NCI-H510A treated with DMSO at 0.1 percent for 48 hours (cell line): ENCODE measurements at places on chromosomes 3 and 15.
A peak's percentile ranks its signal among the peaks of the same experiment; 100 is the strongest.

GRCh38 chr3:195873971-195874370 lies 34.4 kb downstream of the TNK2 start:
- DNase-seq = no peak

DNA sequence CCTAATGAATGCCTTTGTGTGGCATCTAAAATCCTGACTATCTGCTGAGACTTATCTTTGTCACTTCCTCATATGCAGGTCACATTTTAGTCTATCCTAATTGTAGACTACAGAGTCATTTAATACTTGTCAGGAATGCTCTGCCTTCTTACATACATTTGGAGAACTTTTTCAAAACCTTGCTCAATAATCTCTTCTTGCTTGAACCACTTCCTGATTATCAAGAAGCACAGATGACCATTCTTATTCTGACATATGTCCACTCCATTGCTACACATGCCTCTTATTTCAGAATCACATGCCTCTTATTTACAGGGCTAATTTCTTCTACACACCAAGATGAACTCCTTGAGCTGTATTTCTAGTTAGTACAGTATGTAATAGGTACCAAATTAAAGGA lies 400.3 kb downstream of the TBC1D5 start:
- DNase-seq = no peak

DNA sequence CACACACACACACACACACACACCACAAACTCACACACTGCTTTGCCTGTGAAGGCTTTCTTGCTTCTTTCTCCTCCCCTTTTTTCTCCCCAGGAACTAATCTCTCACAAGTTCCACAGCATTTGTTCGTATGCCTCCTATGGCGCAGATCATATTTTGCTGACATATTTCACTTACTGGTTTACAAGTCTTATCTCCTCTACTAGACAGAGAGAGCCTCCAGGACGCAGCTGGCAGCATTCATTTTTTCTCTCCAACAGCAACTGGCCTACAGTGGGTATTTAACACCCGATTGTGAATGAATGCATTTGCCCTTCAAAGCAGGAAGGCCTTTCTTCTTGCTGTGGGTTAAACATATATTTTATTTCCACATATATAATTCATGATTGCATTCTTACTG lies 47.0 kb upstream of the DLG1 start:
- no peak for DNase-seq

DNA sequence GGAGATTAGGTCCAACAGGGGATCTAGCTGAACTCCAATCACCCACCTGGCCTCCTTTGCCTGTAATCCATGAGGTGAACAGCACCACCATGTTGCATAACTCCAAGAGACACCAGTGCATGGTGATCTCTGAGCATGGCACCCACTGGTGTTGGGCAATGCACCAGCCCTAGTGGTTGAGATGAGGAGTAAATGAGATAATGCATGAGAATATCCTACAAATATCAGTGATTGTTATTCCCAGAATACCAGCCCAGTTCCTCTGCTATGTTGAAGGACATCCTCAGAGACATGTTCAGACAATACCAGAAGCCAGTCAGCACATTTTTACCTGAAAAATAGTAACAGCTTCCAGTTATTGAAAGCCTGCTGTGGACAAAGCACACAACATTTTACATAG lies 14.7 kb downstream of the GALNT15 start:
- no peak for DNase-seq

DNA sequence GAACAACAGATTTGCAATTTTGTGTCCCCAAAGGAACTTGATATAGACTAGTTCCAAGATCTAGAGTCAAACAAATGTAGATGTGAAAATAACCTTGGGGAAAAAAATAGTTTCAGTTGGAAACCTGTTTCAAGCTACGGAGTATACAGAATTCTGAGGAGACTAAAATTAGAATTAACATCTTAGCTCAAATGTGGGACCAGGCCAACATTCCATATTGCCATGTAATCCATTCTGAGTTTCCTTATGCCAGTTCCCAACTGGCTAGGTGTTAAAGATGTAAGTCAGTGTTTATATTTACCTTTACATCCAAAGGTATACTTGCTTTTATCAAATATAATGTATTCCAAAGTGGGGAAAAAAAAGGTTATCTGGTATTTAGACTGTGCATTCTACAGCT lies 76.3 kb downstream of the UBE3A start:
- DNase-seq = no peak

DNA sequence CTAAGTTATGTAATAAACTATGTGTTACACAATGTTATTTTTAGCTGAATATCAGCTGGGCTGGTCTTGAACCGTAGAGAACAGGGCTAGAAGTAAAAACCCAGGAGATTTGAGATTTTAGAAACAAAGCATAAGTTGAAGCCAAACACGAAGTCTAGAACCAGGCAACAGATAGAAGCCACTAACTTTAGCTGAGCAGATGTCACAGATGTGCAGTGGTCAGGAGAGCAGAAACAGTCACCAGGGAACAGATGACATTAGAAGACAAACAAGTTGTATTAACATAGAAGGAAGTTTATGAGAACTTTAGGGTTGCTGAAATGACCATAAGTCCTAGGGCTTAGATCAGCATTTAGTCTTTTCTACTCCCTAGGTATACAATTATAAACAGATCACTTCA lies 731.0 kb downstream of the ZNF385D start:
- DNase-seq = no peak

- no peak for DNase-seq
These were observed 259.9 kb upstream of the NR2F2 start for GRCh38 chr15:96070636-96071035.

- DNase-seq = peak; percentile 19
These were observed 7.0 kb downstream of the WWTR1 start for GRCh38 chr3:149650828-149651227.
